Osteocyte (in vitro differentiated cells): ENCODE measurements at places on chromosomes 6 and 20. TPM values are rescaled to one million over a fixed set of nuclear protein-coding genes. Genes with fewer than 3 reads are reported as not detected.

Gene DEFB119
- not detected in 2 replicates for total RNA-seq

Gene ARMH2
- total RNA-seq: not detected in 2 replicates

Gene CRISP3
- total RNA-seq: not detected in 2 replicates

Gene TDRD6
- 0.03 and 0.05 TPM in 2 replicates for total RNA-seq

- DNase-seq: peak; percentile 57
Measured at GRCh38 chr6:14085176-14085787, 32.3 kb upstream of the CD83 start.

DNA sequence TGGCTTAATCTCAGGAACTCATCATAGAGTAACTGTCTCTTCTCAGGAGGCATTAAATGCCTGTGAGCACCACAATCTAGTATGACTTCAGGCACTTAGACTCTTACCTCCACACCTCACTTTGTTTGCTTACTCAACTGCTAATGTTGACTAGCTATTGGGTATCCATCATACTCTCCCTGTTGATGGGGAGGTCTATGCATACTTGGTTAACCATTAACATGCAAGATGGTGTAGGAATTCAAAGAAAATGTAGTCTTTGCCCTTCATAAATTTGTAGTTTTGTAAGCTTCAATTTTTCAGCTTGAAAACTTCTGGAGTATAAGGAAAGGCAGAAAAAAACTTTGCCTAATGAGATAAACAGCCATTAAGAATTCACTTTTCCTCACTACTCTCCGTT, 501.0 kb upstream of the MARCKS start:
- no peak for DNase-seq

- DNase-seq: no peak
Measured at GRCh38 chr6:79538106-79538971, 1.1 kb upstream of the LCA5 start.

- DNase-seq: no peak
Measured at GRCh38 chr6:32271429-32271828, 47.6 kb upstream of the NOTCH4 start.

- DNase-seq: no peak
Measured at GRCh38 chr6:158328952-158329351, 16.7 kb downstream of the TULP4 start.

GRCh38 chr6:41900861-41901260, 5.7 kb upstream of the USP49 start:
- DNase-seq: no peak

GRCh38 chr6:20698675-20699074, 164.4 kb downstream of the CDKAL1 start:
- no peak for DNase-seq

GRCh38 chr6:134529921-134530320, 212.0 kb upstream of the SGK1 start:
- no peak for DNase-seq
